ENCODE measurements at places on chromosomes 16 and 17.

- no peak for DNase-seq
Observed at GRCh38 chr17:10557422-10557821, 8.0 kb upstream of the MYH2 start.

DNA sequence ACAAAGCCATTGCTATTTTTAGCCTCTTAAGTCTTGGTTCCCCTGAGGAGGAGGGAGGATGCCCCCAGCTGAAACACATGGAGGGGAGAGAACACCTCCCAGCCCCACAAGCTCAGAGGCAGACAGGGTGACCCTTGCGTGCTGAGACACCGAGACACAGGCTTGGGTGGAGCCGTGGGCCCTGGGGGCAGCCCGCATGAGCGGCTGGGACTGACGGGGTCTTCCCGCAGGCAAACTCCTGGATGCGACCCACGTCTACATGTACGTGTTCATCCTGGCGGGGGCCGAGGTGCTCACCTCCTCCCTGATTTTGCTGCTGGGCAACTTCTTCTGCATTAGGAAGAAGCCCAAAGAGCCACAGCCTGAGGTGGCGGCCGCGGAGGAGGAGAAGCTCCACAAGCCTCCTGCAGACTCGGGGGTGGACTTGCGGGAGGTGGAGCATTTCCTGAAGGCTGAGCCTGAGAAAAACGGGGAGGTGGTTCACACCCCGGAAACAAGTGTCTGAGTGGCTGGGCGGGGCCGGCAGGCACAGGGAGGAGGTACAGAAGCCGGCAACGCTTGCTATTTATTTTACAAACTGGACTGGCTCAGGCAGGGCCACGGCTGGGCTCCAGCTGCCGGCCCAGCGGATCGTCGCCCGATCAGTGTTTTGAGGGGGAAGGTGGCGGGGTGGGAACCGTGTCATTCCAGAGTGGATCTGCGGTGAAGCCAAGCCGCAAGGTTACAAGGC lies 9.8 kb downstream of the SLC16A3 start:
- peak; percentile 87 for DNase-seq

- DNase-seq: no peak
Observed at GRCh38 chr16:12255473-12255872, 278.9 kb downstream of the SNX29 start.

GRCh38 chr16:14071576-14072271 lies 605 bp downstream of the MRTFB start:
- DNase-seq: peak; percentile 46

DNA sequence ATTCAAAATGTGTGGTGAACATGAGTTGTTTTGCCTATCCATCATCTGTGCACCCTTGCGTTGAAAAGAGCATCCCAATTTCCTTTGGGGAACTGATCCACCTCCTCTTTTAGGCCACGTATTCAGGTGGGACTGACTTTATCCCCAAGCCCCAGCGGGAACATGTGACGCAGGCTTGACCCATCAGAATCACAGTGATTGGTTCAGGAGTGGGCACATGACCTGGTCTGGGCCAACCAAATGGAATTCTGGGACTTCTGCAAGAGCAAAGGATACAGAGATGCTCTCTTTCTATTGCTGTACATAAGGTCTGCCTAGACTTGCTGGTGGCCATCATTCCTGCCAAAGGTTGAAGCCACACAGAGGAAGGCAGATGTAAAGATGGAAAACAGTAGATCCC lies 158.9 kb downstream of the IRX5 start:
- no peak for DNase-seq

DNA sequence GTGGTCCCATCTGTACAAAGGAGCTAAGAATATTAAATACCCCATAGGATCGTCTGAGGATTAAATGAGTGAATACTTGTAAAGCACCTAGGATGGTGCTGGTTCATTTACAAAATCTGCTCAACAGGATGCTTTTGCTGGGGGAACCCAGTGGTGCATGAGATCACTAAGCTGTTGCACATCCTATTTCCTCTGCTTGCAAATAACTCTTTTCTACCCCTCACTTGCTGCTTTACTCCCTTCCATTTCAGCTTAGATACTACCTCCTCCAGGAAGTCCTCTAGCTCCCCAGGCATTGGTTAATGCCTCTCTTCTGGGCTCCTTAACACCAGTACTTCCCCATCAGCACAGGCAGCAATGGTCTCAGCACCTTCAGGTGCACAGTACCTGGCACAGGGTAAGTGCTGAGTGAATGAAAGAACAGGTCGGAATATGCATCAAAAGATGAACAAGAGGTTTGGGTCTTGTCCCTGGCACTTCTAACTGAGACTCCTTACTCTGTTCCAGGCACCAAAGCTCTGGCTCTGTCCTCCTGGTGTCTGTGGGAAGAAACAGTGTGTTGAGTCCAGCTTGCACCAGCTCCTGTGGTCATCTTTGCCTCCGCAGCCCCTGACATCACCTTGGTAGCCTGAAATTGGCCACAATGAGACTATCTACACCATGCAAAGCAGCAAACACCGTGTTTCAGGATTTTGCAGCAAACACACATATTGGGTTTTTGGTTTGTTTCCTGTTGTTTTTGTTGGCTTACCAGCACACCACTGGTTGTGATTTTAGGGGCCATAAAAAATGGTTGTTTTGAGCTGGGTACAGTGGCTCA lies 24.1 kb upstream of the IL21R start:
- peak; percentile 51 for DNase-seq

GRCh38 chr17:8696426-8696825 lies 48.2 kb downstream of the CCDC42 start:
- no peak for DNase-seq

DNA sequence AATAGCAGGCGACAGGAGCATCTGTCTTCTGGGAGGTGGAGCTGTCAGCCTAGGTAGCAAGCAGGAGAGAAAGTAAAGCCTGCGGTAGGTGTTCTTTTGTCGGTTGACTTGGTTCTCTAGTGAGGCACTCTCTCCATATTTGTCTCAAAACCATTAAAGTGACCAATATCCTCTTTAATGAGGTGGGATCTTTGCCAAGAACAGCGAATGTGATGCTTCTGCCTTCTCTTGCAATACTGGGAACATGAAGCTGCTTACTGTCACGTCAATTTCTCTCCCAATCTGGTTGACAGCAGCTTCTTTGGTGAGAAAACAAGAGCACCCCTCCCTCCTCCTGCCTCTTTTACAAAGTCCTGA lies 176.7 kb downstream of the ABCC12 start:
- DNase-seq: no peak

Measured in activated CD4-positive, alpha-beta T cell treated with anti-CD3 and anti-CD28 coated beads for 36 hours (primary cell).